Activated naive CD8-positive, alpha-beta T cell treated with anti-CD3 and anti-CD28 coated beads for 36 hours (primary cell): ENCODE measurements at places on chromosomes 7 and 10. TPM values are rescaled to one million over a fixed set of nuclear protein-coding genes. Genes with fewer than 3 reads are reported as not detected.

DNA sequence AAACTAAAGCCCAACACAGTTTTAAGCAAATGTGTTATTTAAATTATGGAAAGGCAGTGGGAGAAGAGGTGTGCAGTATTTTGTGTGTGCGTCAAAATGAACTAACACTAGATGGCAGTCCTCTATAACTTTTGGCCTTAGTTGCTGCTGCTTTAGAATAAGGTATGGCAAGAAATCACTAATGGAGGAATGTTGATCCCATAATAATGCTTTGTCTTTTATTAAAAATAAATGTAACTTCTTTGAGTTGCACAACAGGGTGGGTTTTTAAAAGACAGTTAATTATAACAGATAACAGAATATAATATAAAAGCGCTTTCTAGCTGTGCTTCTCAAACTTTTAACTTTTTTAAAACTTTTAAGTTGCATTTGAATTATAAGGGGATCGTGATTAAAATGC, 56.4 kb downstream of the BBS9 start:
- H3K4me1 ChIP-seq, result peaks cover 6% of the 10 kb centered on the region
- DNase-seq, result no peak
- no peak overlapping the region for H3K4me3 ChIP-seq
- H3K27ac ChIP-seq, result no peak overlapping the region
- H3K36me3 ChIP-seq, result peaks cover 3% of the 10 kb centered on the region

DNA sequence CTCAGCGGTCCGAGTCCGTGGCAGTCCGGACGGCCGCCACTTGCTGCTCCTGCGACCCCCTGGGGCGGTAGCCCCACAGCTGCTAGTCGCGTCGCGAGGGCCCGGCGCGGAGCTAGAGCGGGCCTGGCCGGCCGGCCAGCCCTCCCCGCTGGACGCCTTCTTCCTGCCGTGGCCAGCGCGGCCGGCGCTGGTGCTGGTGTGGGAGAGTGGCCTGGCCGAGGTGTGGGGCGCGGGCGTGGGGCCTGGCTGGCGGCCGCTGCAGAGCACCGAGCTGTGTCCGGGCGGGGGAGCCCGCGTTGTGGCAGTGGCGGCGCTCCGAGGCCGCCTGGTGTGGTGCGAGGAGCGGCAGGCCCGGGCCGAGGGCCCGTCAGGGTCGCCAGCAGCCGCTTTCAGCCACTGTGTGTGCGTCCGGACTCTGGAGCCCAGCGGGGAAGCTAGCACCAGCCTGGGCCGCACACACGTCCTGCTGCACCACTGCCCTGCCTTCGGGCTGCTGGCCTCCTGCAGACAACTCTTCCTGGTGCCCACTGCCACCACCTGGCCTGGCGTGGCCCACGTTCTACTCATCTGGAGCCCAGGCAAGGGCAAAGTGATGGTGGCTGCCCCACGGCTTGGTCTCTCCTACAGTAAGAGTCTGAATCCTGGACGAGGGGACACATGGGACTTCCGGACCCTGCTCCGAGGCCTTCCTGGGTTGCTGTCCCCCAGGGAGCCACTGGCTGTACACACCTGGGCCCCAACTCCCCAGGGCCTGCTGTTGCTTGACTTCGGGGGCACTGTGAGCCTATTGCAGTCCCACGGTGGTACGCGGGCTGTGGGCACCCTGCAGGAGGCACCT, 631 bp downstream of the HPS6 start:
- H3K4me3 ChIP-seq, result peak overlapping the region; percentile 87
- no peaks in the 10 kb centered on the region for H3K27me3 ChIP-seq
- H3K4me1 ChIP-seq, result peaks cover 21% of the 10 kb centered on the region
- H3K36me3 ChIP-seq, result peaks cover 6% of the 10 kb centered on the region

SCART1 gene
- 0.28 TPM for total RNA-seq

LFNG gene
- 25.8 TPM for total RNA-seq

- no peak for DNase-seq
- H3K27ac ChIP-seq, result peak overlapping the region; percentile 93
- H3K4me3 ChIP-seq, result peak overlapping the region; percentile 89
These were observed 826 bp downstream of the GIMAP7 start for GRCh38 chr7:150515248-150516147.

DNA sequence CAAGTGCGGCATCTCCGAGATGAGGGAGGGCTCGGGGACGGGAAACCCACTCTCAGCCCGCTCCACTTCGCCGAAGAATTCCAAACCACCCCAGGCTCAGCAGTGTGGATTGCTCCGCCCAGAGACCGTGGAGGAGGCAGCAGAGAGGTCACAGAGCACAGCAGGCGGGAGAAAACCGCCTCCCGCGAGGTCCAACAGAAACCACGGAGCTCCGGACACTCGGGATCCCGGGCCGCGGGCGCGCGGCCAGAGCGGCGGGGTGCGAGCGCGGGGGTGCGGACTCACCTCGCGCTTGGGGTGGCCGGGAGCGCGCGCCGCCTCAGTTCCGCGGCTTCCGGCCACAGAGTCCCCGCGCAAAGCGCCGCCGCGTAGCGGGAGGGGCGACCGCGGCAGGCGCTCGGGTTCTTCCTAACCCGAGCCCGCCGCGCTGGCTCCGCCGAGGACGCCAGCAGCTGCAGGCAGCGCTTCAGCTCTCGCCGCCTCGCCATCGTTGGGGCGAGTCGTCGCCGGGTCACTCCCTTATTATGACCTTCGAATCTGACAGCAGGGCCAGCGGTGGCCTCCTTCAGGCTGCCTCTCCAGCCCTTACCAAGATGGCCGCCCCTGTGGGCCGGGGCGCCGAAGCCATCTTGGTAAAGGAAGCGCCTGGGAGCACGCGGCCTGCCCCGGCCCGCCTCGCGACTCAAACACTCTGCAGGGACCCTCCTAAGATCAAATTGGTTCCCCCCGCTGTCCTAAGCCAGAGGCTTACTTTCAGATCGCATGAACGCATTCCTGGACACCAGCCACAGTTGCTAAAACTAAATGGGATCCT, at the start of gene NAPEPLD:
TSS of gene NAPEPLD (minus strand) at position 106 of the 814 bp plus-strand sequence. CDS start 20,323 bp downstream, outside the sequence.
- peaks cover 33% of the 10 kb centered on the region for H3K4me1 ChIP-seq
- peak within 1 kb of the TSS; percentile 97 for H3K27ac ChIP-seq
- peaks cover 16% of the 10 kb centered on the region for H3K36me3 ChIP-seq
- peak; percentile 79 for DNase-seq

DNA sequence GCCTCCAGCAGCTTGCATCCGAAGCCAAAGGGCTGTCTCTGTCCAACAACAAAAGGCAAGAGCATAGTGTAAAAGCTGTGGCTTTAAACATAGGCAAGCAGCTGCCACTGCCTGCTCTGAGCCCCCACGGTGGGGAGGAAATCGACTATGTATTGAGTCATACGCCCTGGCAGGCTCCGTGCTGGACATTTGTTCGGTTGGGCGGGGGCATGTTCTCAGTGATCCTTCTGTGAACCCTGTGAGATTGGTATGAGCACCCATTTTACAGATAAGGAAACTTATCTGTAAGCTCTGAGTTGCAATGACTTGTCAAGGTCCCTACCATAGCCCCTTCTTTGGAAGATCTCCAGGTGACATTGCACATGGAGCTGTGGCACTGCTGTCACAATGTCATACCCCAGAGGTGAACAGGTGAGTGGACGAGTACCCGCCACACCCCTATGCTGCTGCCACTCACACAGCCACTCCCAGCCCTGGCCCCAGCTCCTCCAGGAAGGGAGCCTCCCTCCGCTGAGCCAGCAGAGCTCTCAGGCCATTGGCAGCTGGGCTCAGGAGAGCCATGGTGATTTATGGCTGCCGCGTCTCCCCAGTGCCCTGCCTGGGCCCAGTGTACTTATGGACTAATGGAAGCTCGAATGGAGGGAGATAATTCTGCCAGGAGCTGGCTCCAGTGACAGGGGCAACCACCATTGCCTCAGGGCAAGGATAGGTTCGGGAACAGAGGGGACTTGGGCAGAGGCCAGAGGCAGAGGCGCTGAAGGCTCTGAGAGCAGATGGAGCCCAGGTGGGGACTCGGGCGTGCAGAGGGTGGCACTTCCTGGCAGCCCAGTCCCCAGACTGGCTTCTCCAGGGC, 43.7 kb downstream of the UNC5B start:
- no peaks in the 10 kb centered on the region for H3K27me3 ChIP-seq

- H3K36me3 ChIP-seq, result no peaks in the 10 kb centered on the region
- H3K4me3 ChIP-seq, result no peak overlapping the region
- H3K27ac ChIP-seq, result no peak overlapping the region
These were observed 159.5 kb upstream of the AGR3 start for GRCh38 chr7:17041324-17041723.

OGDHL gene
- 0.46 TPM for total RNA-seq

SHTN1 gene
- total RNA-seq, result 0.08 TPM

- no peaks in the 10 kb centered on the region for H3K36me3 ChIP-seq
- no peak overlapping the region for H3K27ac ChIP-seq
- H3K4me3 ChIP-seq, result no peak overlapping the region
- DNase-seq, result no peak
- H3K27me3 ChIP-seq, result no peaks in the 10 kb centered on the region
These were observed 691.0 kb upstream of the MBL2 start for GRCh38 chr10:53463539-53463938.

DNA sequence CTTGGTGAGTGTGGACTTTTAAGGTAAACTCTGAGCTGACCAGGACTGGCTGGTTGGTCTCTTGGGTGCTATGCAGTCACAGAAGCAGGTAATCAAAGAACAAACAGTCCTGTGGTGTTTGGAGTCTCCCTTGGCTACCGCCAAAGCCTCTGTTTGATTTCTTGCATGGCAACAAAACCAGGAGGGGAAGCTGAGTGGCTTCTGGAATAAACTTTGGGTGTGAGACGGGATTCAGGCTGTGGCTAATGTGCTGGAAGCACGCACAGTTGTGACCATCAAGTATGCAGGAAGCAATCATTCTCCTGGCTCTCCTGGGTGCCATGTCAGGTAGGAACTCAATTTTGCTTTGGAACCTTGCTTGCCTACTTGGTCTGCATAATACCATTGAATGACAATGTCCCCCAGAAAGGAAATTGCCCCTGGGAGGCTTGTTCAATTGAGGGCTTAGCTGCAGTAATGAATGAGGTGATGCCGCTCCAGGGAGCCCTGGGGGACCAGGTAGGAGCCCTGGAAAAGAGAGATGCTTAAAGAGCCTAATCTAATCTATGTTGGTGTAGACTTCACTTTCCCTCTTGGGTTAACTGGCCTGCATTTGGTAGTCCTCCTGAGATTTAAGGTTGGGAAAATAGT, at the start of gene CDHR3:
TSS of gene CDHR3 (plus strand) at position 227 of the 630 bp plus-strand sequence. CDS start at position 282, 55 bp downstream.
- no peaks in the 10 kb centered on the region for H3K36me3 ChIP-seq
- no peaks in the 10 kb centered on the region for H3K27me3 ChIP-seq
- H3K27ac ChIP-seq, result no peak within 1 kb of the TSS
- H3K4me1 ChIP-seq, result no peaks in the 10 kb centered on the region
- no peak within 1 kb of the TSS for H3K4me3 ChIP-seq

DNA sequence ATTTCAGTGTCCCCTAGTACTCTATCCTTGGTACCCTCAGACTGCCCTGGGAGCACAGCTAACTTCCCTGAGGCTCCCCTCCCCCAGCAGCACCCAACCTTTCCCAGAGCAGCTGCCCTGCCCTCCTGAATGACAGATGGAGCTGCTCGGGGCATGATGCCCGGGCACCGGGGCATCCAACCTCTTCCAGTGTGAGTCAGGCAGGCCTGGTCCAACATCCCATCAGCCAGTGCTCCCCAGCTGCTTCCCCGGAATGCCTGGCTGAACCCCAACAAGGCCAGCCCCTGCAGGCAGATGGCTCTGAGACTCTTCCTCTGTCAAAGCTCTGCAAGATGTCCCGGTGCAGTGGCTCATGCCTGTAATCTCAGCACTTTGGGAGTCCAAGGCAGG, 11.9 kb upstream of the TSPAN15 start:
- H3K4me3 ChIP-seq, result no peak overlapping the region
- no peaks in the 10 kb centered on the region for H3K27me3 ChIP-seq
- H3K36me3 ChIP-seq, result no peaks in the 10 kb centered on the region
- H3K4me1 ChIP-seq, result no peaks in the 10 kb centered on the region
- DNase-seq, result no peak

CARD11 gene
- 111 TPM for total RNA-seq

DNA sequence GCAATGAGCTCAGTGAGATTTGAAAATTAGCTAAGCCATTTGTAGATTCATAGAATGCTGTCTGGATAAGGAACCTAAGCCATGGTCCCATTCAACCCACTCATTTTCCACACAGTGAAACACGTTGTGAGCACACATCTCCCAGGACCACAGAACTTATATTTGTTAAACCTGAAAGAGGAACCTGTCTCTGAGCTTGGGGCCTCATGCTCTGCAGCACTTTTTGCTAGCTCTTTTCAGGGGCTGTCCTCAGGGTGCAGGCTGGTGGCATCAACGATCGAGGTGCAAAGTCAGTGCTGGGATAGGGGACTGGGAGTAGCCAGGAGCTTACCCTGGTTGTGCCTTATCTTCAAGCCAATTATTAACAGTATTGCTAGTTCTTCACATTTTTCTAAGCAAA, 11.9 kb downstream of the HECW1 start:
- no peak overlapping the region for H3K27ac ChIP-seq
- peaks cover 20% of the 10 kb centered on the region for H3K27me3 ChIP-seq
- no peak overlapping the region for H3K4me3 ChIP-seq
- H3K36me3 ChIP-seq, result no peaks in the 10 kb centered on the region
- DNase-seq, result no peak
- H3K4me1 ChIP-seq, result no peaks in the 10 kb centered on the region

DNA sequence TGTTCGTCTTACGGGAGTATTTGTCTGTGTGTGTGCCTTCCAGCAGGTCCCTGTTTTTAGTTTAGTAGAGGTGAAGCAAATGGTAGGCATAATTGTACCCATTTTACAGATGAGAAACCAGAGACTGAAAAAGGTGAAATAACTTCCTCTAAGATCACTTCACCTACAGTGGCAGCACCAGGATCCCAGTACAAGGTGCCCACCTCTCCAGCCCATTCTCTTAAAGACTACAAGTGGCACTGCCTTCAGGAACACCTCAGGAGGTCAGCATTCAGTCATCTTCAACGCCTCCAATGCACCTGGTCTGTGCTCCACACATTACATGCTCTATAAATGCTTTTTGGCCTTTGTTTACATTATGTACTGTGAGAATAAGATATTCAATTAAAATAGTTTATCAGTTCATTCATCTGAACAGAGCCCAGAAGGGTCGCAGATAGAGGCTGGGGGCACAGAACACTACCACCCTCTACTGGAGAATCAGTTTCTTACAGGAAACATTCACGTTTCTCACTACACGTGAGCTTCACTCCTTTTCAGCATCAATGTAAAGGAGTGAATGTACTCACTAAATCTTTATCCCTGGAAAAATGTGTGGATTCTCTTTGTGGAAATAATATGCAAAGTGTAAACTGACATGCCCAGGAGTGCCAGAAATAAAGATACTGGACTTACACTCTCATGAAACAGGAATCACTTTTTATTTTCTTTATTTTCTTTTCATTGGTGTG, 45.5 kb upstream of the ABLIM1 start:
- H3K27me3 ChIP-seq, result peaks cover 4% of the 10 kb centered on the region
- no peak overlapping the region for H3K27ac ChIP-seq
- H3K4me1 ChIP-seq, result no peaks in the 10 kb centered on the region
- no peaks in the 10 kb centered on the region for H3K36me3 ChIP-seq
- H3K4me3 ChIP-seq, result no peak overlapping the region
